ENCODE measurements at places on chromosomes 6 and 20.
A peak's percentile ranks its signal among the peaks of the same experiment; 100 is the strongest.

DNA sequence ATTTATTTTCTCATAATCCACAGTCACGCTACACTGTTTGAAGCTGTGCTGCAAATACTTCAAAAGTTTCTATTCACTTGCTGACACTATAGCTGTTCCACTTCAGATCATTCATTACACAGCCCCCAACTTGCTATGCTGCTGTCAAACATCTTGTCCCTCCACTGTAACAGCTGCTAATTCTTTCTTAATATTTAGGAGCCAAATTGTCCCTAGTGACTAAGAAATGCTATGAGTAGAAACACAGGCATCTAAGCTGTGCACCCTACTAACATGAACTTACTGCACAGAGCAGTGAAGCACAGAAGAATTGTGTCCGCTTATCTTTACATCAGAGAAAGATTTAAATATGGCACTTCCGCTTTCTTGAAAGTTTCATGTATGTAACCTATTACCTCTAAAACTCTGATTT lies 91.3 kb downstream of the PDE10A start:
- DNase-seq: no peak

GRCh38 chr6:167341038-167341583 lies 16.2 kb downstream of the TTLL2 start:
- no peak for DNase-seq

- no peak for DNase-seq
Observed at GRCh38 chr20:63330940-63331339, 30.2 kb downstream of the CHRNA4 start.

DNA sequence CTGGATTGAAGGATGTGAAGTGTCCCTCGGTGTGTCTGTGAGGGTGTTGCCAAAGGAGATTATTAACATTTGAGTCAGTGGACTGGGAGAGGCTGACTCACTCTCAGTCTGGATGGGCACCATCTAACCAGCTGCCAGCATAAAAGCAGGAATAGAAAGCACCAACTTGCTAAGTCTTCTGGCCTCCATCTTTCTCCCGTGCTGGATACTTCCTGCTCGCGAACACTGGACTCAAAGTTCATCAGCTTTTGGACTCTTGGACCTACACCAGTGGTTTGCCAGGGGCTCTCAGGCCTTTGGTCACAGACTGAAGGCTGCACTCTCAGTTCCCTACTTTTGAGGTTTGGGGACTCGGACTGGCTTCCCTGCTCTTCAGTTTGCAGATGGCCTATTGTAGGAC lies 220.3 kb upstream of the LRFN2 start:
- DNase-seq: no peak

GRCh38 chr6:83169511-83169910 lies 23.6 kb downstream of the PGM3 start:
- no peak for DNase-seq

DNA sequence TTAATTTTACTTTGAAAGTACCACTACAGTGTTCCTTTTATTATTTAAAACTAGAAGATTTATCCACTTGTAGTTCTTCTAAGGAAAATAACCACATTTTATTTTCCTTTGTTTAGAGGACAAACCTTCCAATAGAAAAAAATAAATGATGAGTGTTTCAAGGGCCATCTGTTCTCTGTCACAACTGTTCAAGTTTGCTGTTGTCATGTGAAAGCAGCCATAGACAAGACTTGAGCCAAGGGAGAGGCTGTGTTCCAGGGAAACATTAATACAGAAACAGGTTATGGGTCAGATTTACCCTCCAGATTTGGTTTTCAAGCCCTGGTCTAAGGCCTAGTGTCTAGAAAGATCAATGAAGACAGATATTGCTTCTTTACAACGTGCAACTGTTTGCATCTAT lies 463.6 kb downstream of the C6orf118 start:
- DNase-seq: no peak

DNA sequence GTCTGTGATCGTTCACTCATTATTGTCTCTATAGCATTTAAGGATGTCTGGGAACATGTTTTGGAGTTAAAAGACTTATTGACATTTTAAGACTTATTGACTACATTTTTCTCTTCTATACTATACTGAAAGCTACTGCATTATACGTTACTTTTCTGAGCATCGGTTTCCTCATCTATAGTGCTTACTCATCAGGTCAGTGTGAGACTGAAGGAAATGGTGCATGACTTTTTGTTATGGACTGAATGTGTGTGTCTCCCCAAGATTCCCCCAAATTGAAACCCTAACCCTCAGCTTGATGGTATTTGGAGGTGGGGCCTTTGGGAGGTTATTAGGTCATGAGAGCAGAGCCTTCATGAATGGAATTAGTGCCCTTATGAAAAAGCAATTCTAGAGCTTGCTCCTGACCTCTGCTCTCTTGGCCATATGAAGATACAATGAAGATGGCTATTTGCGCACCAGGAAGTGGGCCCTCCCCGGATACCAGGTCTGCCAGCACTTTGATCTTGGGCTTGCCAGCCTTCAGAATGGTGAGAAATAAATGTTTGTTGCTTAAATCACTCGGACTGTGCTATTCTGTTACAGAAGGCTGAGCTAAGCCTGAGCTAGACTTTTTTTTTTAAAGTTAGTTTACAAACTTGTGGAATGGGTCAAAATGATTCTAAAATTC lies 243.7 kb upstream of the RREB1 start:
- DNase-seq: no peak

DNA sequence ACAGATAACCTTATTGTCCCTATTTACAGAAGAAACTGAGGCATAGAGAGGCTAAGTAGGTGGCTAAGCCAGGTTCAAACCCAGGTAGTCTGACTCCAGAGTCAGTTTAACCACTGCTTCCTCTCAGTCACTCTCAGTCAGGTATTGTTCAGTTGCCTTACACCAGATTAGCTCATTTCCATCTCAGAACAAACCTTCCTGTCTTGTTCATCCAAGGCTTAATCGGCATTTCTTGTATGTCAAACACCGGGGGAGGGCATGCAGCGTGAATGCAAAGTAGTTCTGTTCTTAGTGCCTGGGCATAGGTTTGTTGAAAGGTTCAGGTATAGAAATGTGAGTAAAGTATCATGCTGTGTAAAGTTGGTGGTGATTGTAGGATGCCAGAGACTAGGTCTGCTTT lies 51.7 kb downstream of the CTNNBL1 start:
- DNase-seq: no peak

- DNase-seq: no peak
Observed at GRCh38 chr6:13117570-13117969, 210.8 kb downstream of the TBC1D7 start.

DNA sequence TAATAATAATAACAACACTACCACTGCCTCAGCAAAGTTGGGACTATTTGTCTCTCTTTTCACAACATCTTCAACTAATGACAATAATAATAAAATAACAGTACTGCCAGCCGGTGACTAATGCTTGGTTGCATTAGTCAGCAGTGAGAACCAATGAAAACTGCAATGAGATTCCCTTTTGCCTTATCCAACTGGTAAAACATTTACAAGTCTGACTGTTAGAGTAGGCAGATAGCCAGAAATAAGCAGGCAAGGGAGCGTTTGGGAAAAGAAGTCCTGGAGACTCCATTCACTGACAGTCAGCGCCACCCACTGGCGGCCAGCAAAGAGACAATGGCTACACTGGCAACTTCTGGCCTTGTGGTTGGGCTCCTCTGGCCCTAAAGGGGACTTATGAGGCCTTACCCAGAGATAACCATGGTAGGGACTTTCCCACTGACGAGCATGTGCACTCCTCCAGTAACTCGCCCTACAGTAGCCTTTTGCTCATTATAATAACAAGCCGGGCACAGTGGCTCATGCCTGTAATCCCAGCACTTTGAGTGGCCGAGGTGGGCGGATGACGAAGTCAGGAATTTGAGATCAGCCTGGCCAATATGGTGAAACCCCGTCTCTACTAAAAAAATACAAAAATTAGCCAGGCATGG lies 3.4 kb upstream of the NSFL1C start:
- DNase-seq: peak; percentile 46

DNA sequence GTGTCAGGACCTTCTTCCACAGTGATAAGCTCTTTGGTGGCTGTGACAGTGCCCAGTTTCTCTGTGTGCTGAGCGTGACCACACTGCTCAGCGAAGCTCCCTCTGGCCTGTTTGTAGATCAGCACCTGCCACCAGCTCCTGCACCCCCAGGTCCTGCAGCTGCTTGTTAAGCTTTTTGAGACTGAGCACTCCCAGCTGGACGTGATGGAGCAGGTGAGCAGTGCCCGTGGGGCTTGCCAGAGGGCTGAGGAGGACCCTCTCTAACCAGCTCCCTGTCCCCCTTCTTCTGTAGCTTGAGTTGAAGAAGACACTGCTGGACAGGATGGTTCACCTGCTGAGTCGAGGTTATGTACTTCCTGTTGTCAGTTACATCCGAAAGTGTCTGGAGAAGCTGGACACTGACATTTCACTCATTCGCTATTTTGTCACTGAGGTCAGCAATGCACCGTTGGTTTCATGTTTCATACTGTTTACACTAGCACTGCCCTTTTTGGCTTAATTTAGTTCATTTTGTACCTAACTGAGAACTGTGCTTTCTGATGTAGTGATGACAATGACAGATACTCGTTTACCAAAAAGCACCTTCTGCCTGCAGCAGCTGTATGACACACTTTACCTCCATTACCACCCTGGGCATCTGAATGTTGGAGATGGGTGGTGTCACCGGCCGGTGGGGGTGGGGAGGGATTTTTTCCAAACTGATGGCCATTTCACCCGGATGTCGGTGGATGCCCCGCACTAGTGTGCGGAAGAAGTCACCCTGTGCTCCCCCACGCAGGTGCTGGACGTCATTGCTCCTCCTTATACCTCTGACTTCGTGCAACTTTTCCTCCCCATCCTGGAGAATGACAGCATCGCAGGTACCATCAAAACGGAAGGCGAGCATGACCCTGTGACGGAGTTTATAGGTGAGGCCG lies 12.5 kb downstream of the NELFCD start:
- DNase-seq: no peak

- no peak for DNase-seq
Observed at GRCh38 chr6:167293590-167294091, 2.5 kb downstream of the UNC93A start.

DNA sequence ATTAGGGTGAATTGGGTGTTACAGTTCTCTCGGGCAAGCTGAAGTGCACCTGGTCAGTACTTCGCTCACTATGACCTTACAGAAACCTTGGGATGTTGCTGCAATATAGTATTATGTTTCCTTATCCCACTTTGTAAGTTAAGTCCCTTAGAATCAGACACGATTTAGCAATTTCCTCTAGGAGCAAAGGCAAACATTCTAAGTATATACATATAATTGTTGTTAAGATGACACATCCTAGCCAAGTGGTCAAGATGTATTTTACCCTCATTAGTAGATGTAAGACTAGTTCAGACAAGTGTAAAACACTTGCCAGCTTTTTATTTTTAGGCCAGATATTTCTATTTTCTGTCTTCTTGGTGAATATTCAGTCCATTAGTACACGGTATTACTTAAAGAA lies 31.1 kb upstream of the RGS17 start:
- DNase-seq: no peak

All from left renal pelvis (tissue), 4 donors.